Tibial artery (tissue), 4 donors: ENCODE measurements at places on chromosomes 2 and 18.

GRCh38 chr2:85893428-85894258 is 4.9 kb upstream of the ST3GAL5 start:
- DNase-seq = no peak
- no peak overlapping the region for H3K4me3 ChIP-seq
- peaks cover 15% of the 10 kb centered on the region for H3K4me1 ChIP-seq
- no peaks in the 10 kb centered on the region for H3K27me3 ChIP-seq
- no peaks in the 10 kb centered on the region for H3K36me3 ChIP-seq
- no peak overlapping the region for H3K27ac ChIP-seq

- no peak for DNase-seq
- peak overlapping the region; percentile 94 for H3K27ac ChIP-seq
- peak overlapping the region; percentile 65 for H3K4me3 ChIP-seq
- H3K36me3 ChIP-seq = no peaks in the 10 kb centered on the region
- no peaks in the 10 kb centered on the region for H3K4me1 ChIP-seq
Observed at GRCh38 chr18:8703781-8704301, 1.5 kb upstream of the MTCL1 start.

DNA sequence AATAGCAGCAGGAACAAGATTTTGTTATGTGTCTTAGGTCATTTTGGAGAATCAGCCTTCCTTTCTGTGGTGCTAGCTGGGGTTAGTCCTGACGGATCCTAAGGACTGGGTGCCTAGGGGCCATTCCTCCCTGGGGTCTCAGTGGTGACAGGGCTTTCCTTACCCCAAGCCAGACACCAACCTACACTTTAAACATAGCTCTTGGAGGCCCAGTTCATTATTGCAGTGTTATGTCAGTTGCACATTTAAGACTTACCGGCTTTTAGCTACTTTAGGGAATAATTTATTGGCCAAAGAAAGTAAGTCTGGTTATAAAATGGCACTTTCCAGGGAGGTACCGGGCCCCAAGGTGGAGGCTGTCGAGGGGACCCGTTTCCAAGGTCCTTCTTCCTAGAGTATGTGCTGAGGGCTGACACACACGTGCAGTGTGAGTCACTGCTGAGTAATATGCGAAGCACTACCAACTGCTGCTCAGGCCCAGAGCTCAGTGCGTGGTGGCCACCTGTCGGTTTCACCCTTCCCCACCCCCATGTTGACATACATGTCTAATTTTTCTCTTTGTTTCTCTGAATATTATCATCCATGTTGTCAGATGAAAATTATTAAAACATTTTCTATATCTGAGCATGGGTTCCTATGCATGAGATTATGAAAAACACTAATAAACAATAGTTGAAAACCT is 37.0 kb upstream of the GRHL1 start:
- no peaks in the 10 kb centered on the region for H3K27me3 ChIP-seq
- peaks cover 19% of the 10 kb centered on the region for H3K36me3 ChIP-seq
- no peak overlapping the region for H3K27ac ChIP-seq
- DNase-seq = no peak

DNA sequence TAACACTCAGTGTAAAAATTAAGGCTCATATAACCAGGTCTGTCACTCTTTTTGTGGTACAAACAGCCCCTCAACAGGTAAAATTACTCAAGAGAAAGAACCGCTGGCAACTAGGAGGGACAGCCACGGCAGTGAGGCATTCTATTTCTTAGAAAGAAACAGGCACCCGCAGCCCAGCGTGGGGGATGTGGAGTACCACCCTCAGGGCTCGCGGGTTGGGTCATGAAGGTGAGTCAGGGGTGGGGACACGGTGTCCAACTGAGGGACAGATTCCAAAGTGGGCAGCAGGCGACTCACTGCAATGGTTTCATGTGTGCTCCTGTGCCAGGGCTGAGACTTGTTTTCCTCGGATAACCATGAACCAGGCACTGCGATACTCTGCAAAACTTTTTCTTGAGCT is 129.4 kb downstream of the DTNB start:
- H3K27ac ChIP-seq = no peak overlapping the region
- no peak overlapping the region for H3K4me3 ChIP-seq
- no peak for DNase-seq
- H3K36me3 ChIP-seq = no peaks in the 10 kb centered on the region
- no peaks in the 10 kb centered on the region for H3K4me1 ChIP-seq

- H3K4me3 ChIP-seq = no peak overlapping the region
- no peaks in the 10 kb centered on the region for H3K27me3 ChIP-seq
- no peaks in the 10 kb centered on the region for H3K36me3 ChIP-seq
- DNase-seq = peak; percentile 48
Observed at GRCh38 chr2:238873381-238873801, 25.5 kb downstream of the TWIST2 start.
